ENCODE measurements at places on chromosomes 7 and 10.
A peak's percentile ranks its signal among the peaks of the same experiment; 100 is the strongest.

GRCh38 chr10:70296406-70296899 lies 12.6 kb upstream of the NPFFR1 start:
- DNase-seq, result no peak

- DNase-seq, result no peak
These were observed 77.5 kb upstream of the GTF2I start for GRCh38 chr7:74579800-74580685.

DNA sequence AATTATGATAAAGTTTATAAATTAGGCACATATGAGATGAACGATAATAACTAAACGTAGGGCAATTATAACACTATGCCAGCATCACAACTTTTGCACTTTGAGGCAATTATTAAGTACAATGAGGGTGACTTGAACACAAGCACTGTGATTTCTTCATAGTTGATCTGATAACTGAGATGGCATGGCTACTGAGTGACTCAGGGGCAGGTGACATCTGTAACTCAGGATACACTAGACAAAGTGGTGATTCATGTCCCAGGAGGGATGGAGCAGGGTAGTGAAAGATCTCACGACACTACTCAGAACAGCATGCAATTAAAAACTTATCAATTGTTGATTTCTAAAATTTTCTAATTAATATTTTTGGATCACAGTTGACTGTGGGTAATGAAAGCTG lies 98.3 kb upstream of the ARHGAP21 start:
- no peak for DNase-seq

GRCh38 chr10:80259405-80259871 lies 30.0 kb downstream of the MAT1A start:
- DNase-seq, result no peak

DNA sequence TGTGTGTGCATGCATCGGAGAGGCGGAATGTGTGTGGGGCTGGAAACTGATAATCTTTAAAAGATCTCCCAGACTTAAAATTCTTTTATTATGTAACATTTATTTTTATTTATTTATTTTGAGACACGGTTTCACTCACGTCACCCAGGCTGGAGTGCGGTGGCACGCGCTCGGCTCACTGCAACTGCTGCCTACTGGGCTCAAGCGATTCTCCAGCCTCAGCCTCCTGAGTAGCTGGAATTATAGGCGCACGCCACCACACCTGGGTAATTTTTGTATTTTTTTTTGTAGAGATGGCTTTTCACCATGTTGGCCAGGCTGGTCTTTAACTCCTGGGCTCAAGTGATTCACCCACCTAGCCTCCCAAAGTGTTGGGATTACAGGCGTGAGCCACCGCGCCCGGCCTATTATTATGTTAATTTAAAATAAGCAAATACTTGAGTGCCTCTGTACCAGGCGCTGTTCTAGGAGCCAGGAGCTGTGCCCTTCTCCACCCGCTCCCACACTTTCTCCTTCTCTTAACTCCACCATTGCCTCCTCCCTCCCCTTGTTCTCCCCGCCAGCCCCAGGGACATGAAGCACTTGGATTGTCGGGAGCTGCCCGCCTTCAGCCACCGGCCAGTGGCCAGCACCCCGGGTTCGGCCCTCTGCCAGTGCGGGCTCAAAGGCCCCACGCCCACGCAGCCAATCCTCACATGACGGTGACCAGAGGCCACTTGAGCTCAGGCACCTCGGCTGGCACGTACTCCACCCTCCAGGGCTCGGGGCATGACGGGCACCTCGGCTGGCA lies 163.6 kb downstream of the DNAJB6 start:
- no peak for DNase-seq

DNA sequence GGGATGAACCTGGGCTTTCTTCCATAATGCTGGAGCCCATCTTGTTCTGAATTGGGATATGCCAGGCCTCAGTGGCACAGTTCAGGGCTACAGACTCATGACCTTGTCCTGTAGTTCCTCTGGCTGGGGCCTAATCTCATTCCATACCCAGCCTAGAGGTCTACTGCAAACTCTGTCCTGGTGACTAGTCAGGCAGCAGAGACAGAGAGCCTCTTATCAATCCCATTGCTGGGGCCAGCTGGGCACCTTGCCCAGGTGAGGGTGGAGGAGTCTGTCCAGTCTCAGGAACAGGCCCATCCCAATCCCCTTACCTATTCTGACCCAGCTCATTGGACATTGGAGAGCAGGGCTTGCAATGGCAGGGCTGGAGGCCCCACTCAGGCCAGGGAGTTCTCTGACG lies 28.0 kb upstream of the COMTD1 start:
- DNase-seq, result no peak

GRCh38 chr7:102415685-102416225 lies 17.6 kb upstream of the ORAI2 start:
- DNase-seq, result peak; percentile 75

GRCh38 chr7:76220185-76221057 lies 18.7 kb downstream of the SRRM3 start:
- DNase-seq, result no peak

GRCh38 chr10:26457088-26457487 lies 18.9 kb downstream of the APBB1IP start:
- no peak for DNase-seq

DNA sequence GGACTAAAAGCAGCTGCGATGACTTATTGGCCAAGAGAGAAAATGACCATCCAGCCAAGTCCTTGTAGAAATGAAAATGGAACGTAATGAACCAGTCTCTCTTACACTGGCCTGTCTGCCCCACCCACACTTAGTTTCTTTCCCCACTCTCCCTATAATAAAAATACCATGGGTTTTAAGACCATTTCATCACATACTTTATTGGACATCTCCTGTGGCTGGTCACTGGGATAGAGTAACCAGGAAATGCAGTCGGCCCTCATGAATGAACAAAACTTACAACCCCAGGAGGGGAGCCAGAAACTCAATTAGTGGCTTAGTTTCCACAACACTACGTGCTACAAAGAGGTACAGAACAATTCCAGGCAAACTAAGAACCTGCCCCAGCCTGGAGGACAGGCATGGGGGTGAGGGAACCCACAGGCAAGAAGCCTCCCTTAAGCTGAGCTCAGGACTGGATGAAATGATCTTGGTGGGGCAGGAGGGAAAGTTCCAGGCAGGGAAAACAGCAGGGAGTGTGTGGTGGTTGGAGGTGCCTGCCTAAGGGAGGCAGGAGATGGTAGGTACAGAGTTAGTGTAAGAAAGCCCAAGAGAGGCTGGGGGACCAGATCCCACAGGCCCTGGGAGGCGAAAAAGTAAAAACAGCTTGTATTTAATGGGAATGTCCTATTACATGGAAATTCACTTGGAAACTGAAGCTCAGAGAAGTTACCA lies 29.6 kb downstream of the MKI67 start:
- DNase-seq, result no peak

- no peak for DNase-seq
These were observed 124.0 kb downstream of the TRRAP start for GRCh38 chr7:99002148-99002826.

- no peak for DNase-seq
These were observed 122.8 kb upstream of the ZNF92 start for GRCh38 chr7:65250697-65251395.

DNA sequence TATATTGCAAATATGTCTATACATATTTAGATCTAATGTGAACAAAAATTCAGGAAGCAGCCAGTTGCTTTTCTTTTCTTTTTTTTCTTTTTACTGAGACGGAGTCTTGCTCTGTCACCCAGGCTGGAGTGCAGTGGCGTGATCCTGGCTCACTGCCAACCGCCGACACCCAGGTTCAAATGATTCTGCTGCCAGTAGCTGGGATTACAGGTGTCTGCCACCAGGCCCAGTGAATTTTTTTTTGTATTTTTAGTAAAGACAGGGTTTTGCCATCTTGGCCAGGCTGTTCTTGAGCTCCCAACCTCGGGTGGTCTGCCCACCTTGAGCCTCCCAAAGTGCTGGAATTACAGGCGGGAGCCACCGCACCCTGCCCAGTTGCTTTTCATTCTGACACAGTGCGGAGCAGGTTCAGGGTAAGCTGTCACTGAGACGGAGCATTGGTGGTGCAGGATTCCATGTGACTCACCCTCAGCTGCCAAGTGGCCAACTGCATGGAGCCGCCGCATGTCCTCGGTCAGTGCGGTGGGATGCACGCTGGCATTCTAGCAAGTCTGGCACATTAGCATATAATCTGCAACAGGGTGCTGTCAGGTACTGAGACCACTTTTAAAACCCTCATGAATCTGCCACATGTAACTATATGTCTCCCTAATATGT lies 362.7 kb downstream of the DNAJB6 start:
- DNase-seq, result no peak

All from activated CD4-positive, alpha-beta T cell treated with anti-CD3 and anti-CD28 coated beads, Interleukin-2, amount 10 ng/mL, durations not matched to agents 7 days and 5 days (primary cell).